ENCODE measurements at places on chromosomes 5 and 9.

DNA sequence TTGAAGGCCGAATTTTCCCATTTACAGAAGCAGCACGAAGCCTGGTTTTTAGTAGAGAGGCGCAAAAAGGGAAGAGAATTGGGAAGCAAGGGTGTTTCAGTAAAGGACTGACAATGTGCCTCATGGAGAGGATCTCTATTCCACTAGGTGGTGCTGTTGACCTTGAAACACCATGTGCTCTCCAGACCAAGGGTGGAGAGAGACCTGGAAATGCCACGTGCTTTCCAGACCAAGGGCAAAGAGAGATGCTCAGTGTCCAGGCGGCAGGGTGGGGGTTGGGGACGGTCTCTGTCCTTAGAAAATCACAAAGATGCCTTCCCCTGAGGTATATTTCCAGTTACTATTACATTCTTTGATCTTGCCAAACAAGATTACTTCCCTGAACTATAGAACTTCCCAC lies 425.3 kb downstream of the CSNK1G3 start:
- no peak for DNase-seq

DNA sequence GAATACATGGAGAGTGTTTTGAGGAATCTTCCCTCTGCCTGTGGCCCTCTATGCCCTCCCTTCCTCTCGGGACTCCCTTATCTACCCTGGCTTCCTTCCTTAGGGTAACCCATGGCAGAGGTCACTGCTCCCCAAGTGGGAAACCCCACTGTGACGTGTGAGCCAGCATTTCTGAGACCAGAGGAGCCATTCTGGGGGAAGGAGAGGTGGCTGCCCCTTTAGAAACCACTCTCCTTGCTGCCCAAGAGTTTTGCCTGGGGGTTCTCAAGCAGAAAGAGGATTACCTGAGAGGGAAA lies 23.1 kb downstream of the CCNJL start:
- no peak for DNase-seq

- DNase-seq, result no peak
Observed at GRCh38 chr9:132181796-132182313, 20.0 kb downstream of the NTNG2 start.

GRCh38 chr9:17065062-17065461 lies 69.8 kb upstream of the CNTLN start:
- DNase-seq, result no peak

DNA sequence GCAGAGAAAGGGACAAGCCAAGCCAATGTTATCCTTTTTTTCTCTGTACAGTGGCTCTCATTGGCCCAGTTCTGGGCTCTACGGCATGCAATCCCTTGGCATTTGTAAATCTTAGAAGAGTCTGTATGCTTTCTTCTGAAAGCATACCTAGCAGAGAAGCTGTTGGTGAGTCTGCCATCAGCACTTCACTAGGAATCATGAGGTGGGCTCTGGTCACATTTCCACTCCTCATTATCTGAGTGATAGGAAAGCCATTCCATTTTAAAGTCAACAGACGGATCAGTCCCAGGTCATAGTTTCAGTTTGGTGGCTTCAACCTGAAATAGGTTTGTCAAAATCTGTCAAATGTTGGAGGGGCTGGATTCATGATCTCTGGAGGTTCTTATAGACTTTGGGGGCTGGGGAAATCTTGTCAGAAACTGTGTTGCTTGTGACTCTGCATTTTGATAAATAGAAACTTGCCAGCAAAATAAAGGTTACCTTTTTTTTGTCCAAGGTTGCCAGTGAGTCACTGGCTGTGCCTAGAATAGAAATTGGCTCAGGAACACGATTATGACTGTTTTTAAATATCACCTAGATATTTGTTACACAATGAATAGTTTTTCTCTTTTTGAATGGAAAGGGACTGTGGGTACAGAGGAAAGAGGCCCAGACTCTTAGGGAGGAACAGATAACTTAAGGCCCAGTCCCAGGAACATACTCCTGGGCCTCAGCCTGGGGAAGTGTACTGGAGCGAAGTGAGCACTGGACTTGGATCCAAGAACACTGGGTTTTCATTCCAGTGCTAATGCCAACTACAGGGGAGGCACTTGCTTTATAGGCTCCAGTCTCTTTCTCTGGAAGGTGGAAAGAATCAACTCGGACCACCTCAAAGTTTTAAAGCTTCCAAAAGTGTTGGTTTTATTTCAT lies 183.1 kb downstream of the NMUR2 start:
- DNase-seq, result no peak

- DNase-seq, result peak; percentile 2
Observed at GRCh38 chr9:74645007-74645639, 148.0 kb downstream of the RORB start.

DNA sequence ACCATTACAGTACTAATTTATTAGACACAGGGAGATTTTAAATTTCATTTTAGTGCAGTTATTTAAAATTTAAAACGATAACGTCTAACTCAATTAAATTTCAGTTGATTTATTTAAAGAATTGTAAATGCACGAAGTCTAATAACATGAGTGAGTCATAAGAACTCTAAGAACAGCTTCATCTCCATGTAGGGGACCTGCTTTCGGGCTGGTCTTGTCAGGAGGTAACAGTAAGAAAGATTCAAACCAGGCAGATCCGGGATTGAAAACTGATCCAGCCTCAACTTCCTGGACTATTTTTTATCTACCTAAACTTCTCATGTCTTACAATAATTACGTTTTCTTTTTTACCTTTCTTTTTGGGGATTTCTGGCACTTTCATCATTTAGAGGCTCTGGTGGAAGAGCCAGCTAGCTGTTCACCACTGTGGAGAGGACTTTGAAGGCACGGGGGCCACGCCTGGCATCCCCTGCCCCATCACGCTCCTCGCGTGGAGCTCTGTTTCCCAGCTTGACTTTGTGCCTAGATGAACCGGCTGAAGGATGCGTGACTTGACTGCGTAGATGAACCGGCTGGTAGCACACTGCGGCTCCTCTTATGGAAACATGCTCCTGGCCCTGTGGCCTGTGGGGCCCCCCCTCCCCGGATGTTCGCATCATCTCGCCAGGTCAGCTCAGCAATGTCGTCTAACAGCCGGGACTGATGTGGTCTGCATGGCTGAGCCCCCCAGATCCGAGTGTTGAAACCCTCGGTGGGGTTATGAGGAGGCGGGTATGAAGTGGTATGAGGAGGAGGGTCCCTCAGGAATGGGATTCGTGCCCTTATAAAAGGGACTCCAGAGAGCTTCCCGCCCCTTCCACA lies 26.0 kb downstream of the NDUFS6 start:
- DNase-seq, result no peak

GRCh38 chr9:134776080-134776796 lies 104.4 kb upstream of the FCN2 start:
- DNase-seq, result no peak

DNA sequence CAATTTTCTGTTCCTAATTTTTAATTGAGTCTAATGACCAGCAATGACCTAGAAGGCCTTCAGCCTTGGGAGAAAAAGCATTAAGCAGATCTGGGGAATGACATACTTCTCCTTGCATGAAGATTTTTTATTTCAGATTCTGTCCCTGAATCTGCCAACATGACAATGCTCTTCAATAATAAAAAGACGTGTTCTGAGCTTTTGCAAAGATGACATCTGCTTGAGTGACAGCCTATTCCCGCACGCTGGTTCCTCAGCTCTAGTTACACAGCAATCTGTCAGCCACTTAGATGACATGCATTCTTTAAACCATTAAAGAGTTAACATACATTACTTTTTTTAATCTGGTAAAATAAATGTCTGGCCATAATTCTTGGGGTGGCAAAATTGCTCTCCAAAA lies 129.3 kb upstream of the CDH6 start:
- DNase-seq, result no peak

DNA sequence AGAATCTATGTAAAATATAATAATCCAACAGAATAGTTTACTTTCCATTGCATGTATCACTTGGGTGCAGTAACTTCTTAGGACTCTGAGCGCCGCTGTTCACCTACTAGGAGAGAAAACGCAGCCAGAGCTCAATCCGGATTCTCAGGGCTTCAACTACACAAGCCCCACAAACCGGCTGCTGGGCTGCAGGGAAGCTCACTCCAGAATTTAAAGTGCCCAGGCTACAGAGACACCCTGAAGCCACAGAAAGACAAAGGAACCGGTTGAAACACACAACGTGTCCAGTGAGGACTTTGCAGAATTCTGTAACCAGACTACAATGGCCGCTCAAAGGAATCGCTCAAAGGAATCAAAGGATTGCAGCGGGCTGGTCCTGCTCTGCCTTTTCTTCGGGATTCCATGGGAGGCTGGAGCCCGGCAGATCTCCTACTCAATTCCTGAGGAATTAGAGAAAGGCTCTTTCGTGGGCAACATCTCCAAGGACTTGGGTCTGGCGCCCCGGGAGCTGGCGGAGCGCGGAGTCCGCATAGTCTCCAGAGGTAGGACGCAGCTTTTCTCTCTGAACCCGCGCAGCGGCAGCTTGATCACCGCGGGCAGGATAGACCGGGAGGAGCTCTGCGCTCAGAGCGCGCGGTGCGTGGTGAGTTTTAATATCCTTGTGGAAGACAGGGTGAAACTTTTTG lies at the start of gene PCDHGA10:
TSS of gene PCDHGA10 (plus strand) at position 134 of the 686 bp plus-strand sequence. CDS start at position 323, 189 bp downstream.
- DNase-seq, result peak; percentile 67

- no peak for DNase-seq
Observed at GRCh38 chr5:43560128-43560527, 3.3 kb upstream of the PAIP1 start.
